ENCODE measurements at places on chromosomes 3 and 15.
A peak's percentile ranks its signal among the peaks of the same experiment; 100 is the strongest.

DNA sequence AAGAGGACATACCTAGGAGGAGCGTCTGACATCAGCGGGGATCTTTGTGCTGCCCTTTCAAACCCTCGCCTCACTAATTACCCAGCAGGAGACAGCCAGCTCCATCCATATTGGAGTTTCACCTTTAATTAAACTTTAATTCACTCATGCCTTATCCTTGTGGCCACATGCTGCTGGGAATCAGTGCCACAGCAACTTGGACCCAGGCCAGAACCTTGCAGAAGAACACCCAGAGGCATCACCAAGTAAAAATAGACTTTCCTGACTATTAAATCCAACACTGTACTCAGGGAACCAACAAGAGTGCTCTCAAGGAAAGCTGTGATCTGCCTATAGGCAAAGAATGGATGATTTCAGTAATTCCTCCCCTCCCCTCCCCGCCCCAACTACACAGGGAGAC lies 23.9 kb downstream of the EIF1B start:
- H3K36me3 ChIP-seq: no peaks in the 10 kb centered on the region
- H3K4me3 ChIP-seq: no peak overlapping the region
- no peak for DNase-seq
- no peaks in the 10 kb centered on the region for H3K4me1 ChIP-seq
- H3K27ac ChIP-seq: no peak overlapping the region
- no peaks in the 10 kb centered on the region for H3K27me3 ChIP-seq

DNA sequence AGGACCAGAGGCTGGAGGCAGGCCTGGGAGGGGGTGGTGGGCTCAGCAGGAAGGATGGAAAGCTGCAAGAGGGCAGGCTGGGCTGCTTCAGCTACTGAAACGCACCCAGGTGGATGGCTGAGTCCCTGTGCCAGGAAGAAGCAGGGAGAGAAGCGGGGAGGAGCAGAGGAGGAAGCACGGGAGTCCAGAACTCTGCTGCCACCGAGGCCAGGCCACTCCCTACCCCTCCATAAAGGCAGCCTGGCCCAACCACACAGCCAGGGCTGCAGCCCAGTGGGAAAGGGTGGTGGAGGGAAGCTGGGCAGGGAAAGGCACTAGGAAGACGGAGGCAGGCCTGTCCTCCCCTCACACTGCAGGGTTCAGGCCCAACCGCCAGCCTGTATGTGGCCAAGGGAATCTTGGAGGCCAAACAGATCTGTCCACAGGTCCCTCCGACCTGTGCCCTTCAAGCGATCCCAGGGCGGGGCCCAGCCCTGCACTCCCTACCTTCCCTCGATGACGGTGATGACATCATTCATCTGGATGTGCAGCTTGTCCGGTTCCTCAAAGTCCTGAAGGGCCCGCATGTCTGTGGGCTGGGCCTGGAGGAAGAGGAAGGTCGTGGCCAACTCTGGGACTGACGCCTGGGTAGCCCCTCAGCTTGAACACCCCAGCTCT lies 30.5 kb downstream of the TNK2 start:
- peak overlapping the region; percentile 20 for H3K27ac ChIP-seq
- DNase-seq: no peak
- no peak overlapping the region for H3K4me3 ChIP-seq
- H3K27me3 ChIP-seq: no peaks in the 10 kb centered on the region

GRCh38 chr15:95134431-95135110 lies 903.2 kb downstream of the MCTP2 start:
- H3K27me3 ChIP-seq: no peaks in the 10 kb centered on the region
- no peak overlapping the region for H3K4me3 ChIP-seq
- H3K36me3 ChIP-seq: no peaks in the 10 kb centered on the region
- H3K4me1 ChIP-seq: no peaks in the 10 kb centered on the region

- H3K36me3 ChIP-seq: no peaks in the 10 kb centered on the region
- no peaks in the 10 kb centered on the region for H3K4me1 ChIP-seq
- H3K27ac ChIP-seq: no peak overlapping the region
- H3K4me3 ChIP-seq: no peak overlapping the region
- no peaks in the 10 kb centered on the region for H3K27me3 ChIP-seq
Measured at GRCh38 chr3:154193000-154193615, 71.9 kb downstream of the ARHGEF26 start.

DNA sequence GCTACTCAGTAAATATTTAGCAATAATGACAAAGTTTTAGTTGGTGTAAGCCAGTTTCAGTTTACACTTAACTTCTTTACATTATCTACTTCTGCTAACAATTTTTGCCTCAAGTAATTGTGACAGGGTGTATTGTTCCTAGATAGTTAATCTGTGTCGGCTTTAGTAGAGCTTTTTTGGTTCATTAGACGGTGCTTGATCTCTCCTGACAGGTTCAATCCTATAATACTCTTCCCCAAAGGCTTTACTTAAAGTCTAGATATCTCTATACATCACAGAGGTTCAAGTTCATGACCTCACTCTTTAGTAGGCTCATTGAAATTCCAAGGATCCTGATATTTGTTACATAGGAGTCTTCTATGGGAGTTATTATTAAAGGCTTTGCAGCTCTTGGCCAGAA lies 365.6 kb upstream of the DPPA4 start:
- H3K27me3 ChIP-seq: no peaks in the 10 kb centered on the region
- no peak overlapping the region for H3K27ac ChIP-seq
- no peaks in the 10 kb centered on the region for H3K36me3 ChIP-seq
- no peaks in the 10 kb centered on the region for H3K4me1 ChIP-seq

DNA sequence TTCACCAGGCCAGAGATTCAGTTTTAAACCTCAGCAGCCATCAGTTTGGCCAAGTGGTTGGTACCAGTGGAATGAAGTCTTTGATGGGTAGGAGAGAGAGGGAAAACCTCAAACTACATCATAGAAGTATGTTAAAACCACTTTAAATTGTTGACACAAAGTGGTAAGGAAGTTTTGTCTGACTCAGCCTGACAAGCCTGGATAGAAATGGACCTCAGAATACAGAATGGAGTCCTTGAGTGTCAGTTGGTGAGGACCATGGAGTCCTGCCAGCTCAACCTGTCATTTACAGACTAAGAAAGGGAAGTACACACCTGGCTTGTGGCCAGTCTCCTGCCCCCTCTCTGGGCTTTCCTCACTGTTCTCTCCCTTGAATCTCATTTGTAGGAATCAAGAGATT lies 12.1 kb downstream of the EAF1 start:
- no peaks in the 10 kb centered on the region for H3K27me3 ChIP-seq
- DNase-seq: no peak
- peaks cover 79% of the 10 kb centered on the region for H3K36me3 ChIP-seq
- H3K27ac ChIP-seq: no peak overlapping the region
- H3K4me1 ChIP-seq: no peaks in the 10 kb centered on the region
- H3K4me3 ChIP-seq: no peak overlapping the region

DNA sequence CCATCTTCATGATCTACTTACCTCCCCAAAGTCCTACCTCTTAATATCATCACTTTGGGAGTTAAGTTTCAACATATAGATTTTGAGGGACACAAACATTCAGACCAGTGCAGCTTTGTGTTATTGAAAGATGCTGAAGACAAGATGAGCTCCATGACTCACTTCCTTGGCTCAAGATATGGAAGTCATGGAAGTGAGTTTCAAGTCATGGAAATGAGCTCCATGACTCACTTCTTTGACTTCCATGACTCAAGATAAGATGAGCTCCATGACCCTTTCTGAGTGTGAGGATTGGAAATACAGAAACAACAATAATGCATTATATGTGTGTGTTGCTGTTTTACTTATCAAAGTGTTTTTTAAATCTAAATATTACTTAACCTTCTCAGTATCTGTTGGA lies 170.2 kb upstream of the TPRG1 start:
- no peak for DNase-seq
- H3K27ac ChIP-seq: no peak overlapping the region
- H3K27me3 ChIP-seq: no peaks in the 10 kb centered on the region

GRCh38 chr15:89423981-89424380 lies 72.4 kb downstream of the RHCG start:
- no peaks in the 10 kb centered on the region for H3K36me3 ChIP-seq
- peaks cover 7% of the 10 kb centered on the region for H3K27me3 ChIP-seq
- H3K4me3 ChIP-seq: no peak overlapping the region
- no peak for DNase-seq
- H3K27ac ChIP-seq: no peak overlapping the region
- no peaks in the 10 kb centered on the region for H3K4me1 ChIP-seq

DNA sequence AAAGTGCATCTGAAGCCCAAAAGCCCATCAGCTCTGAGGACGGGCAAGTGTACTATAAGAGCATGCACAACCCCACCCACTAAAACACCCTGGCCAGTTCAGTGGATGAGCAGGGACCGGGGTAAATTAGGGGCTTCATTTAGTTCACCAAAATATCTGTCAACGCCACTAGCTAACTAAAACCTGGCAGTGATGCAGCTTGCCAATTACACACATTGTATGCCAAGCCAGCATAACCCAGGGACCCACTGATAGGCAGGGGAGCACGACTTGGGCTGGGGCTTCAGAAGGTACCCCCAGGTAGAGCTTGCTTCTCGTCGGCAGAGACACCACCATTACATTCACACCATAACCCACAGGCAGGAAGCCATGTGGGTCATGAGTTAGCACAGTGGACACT lies 47.0 kb downstream of the PTPN23 start:
- no peaks in the 10 kb centered on the region for H3K27me3 ChIP-seq
- DNase-seq: no peak
- no peaks in the 10 kb centered on the region for H3K4me1 ChIP-seq
- H3K36me3 ChIP-seq: peaks cover 49% of the 10 kb centered on the region
- H3K4me3 ChIP-seq: no peak overlapping the region

- DNase-seq: no peak
- no peak overlapping the region for H3K4me3 ChIP-seq
- H3K36me3 ChIP-seq: no peaks in the 10 kb centered on the region
- no peaks in the 10 kb centered on the region for H3K4me1 ChIP-seq
- no peak overlapping the region for H3K27ac ChIP-seq
Measured at GRCh38 chr3:139204728-139205127, 139.1 kb upstream of the MRPS22 start.

- no peaks in the 10 kb centered on the region for H3K27me3 ChIP-seq
- H3K4me3 ChIP-seq: no peak overlapping the region
- H3K27ac ChIP-seq: no peak overlapping the region
- DNase-seq: no peak
- no peaks in the 10 kb centered on the region for H3K4me1 ChIP-seq
Measured at GRCh38 chr3:46017720-46018119, 9.6 kb downstream of the XCR1 start.

GRCh38 chr3:195094191-195094921 lies 176.6 kb downstream of the XXYLT1 start:
- no peaks in the 10 kb centered on the region for H3K36me3 ChIP-seq
- H3K4me3 ChIP-seq: no peak overlapping the region
- H3K27me3 ChIP-seq: no peaks in the 10 kb centered on the region
- no peak overlapping the region for H3K27ac ChIP-seq
- no peak for DNase-seq

- H3K36me3 ChIP-seq: no peaks in the 10 kb centered on the region
- no peaks in the 10 kb centered on the region for H3K27me3 ChIP-seq
- no peak overlapping the region for H3K27ac ChIP-seq
- H3K4me3 ChIP-seq: no peak overlapping the region
- no peak for DNase-seq
Measured at GRCh38 chr3:98199020-98199419, 32.5 kb downstream of the OR5H15 start.

DNA sequence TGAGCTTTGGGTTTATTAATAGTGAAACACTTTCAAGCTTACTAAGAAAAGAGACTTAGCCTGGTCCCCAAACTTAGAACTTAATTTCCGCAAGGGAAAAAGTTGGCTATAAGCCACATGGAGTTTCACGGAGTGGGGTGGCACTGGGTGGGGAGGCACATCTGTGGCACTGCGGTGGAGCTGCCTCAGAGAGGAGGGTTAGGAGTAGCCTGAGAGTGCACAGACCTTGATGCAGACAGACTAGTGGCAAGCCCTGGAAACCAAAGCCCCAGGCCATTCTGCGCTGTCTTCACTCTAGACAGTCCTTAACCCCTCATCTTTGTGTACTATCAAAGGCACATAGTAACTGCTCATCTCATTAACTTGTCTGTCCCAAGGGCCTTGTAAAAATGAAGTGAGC lies 22.0 kb downstream of the CXCR6 start:
- H3K4me3 ChIP-seq: no peak overlapping the region
- peaks cover 57% of the 10 kb centered on the region for H3K36me3 ChIP-seq
- DNase-seq: no peak
- no peaks in the 10 kb centered on the region for H3K27me3 ChIP-seq
- H3K27ac ChIP-seq: no peak overlapping the region

- H3K27me3 ChIP-seq: no peaks in the 10 kb centered on the region
- H3K27ac ChIP-seq: no peak overlapping the region
- H3K4me3 ChIP-seq: no peak overlapping the region
- no peaks in the 10 kb centered on the region for H3K36me3 ChIP-seq
- no peaks in the 10 kb centered on the region for H3K4me1 ChIP-seq
- DNase-seq: no peak
Measured at GRCh38 chr15:42819786-42820185, 82.9 kb upstream of the CDAN1 start.

- peaks cover 3% of the 10 kb centered on the region for H3K36me3 ChIP-seq
- H3K4me1 ChIP-seq: no peaks in the 10 kb centered on the region
- H3K27me3 ChIP-seq: no peaks in the 10 kb centered on the region
Measured at GRCh38 chr15:57091636-57092035, 173.2 kb downstream of the TCF12 start.

DNA sequence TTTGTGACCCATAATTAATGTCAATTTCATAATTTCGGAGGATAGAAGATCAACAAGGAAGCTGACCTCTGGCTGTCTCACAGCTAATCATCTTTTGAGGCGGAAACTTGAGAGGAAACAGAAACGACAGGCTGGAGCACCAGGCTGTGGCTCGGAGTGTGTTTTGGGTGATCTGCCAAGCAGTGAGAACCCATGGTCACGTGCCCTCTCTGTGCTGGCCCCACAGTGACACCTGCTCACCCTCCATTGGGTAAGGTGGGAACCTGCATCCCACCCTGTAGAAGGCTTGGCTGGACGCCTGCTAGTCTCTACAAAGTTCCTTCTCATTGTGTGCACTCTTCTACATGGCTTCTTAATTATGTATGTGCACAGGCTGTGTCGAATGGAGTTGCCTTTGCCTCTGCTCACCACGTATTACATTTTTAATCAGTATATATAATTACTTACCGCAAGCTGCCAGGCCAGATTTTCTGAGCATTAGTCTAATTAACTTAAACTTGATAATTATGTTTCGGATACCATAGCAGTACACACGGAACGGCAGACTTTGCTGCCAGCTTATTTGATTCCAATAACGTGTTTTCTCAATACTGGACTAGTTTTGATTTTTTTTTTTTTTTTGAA lies 719.4 kb upstream of the CFAP20DC start:
- H3K27me3 ChIP-seq: no peaks in the 10 kb centered on the region
- no peak for DNase-seq
- no peak overlapping the region for H3K4me3 ChIP-seq

DNA sequence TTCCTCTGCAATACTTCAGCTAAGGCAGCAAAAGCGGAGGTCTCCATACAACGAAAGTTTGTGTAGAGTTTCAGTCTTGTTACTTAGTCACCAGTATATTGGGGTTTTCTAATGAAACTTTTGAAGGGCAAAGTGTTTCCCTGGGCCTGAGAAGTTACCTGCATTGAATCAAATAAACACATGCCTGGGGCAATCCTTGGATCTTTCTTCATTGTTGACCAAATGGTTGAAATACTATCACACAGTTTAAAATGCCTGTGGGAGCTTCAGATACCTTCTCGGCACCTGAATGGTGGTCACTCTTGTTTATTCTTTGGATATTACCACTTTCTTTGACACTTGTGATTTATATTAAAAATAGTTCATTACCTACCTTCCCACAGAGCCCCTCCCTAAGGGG lies 988 bp upstream of the CHSY1 start:
- no peaks in the 10 kb centered on the region for H3K36me3 ChIP-seq
- no peaks in the 10 kb centered on the region for H3K27me3 ChIP-seq
- no peak overlapping the region for H3K4me3 ChIP-seq
- peaks cover 12% of the 10 kb centered on the region for H3K4me1 ChIP-seq
- no peak overlapping the region for H3K27ac ChIP-seq

GRCh38 chr3:97131476-97131875 lies 317.1 kb downstream of the EPHA6 start:
- no peak overlapping the region for H3K27ac ChIP-seq
- no peaks in the 10 kb centered on the region for H3K27me3 ChIP-seq
- no peak overlapping the region for H3K4me3 ChIP-seq
- H3K4me1 ChIP-seq: no peaks in the 10 kb centered on the region
